ENCODE measurements at places on chromosomes 13 and 19. TPM values are rescaled to one million over a fixed set of nuclear protein-coding genes. Genes with fewer than 3 reads are reported as not detected.

The ZSCAN4 gene
- not detected for polyA plus RNA-seq

- DNase-seq, result no peak
Observed at GRCh38 chr19:3123088-3123721, 12.6 kb upstream of the GNA15 start.

DNA sequence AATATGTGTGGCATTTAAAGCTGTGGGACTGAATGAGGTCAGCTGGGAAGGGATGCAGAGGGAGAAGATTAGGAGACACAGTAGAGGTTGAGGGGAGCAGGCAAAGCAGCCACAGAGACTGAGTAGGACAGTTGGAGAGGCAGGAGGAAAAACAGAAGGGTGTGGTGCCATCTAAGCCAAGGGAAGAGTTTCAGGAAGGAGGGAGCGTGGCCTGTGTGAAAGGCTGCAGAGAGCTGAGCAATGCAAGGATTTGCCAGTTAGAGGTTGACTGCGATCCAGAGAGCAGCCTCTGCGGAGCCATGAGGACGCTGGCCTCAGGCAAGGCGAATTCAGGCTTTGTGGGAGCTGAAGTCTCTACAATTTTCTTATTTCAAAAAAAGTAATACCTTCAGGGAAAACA lies 28.9 kb downstream of the SOX21 start:
- no peak for DNase-seq

- no peak for DNase-seq
Observed at GRCh38 chr19:47111006-47111621, 2.5 kb downstream of the ZC3H4 start.

The SIGLEC5 gene
- polyA plus RNA-seq, result 0.44 TPM

The IGFL3 gene
- polyA plus RNA-seq, result not detected

The ZNF560 gene
- not detected for polyA plus RNA-seq

The ATCAY gene
- polyA plus RNA-seq, result 140 TPM

The LPAR6 gene
- 1.0 TPM for polyA plus RNA-seq

DNA sequence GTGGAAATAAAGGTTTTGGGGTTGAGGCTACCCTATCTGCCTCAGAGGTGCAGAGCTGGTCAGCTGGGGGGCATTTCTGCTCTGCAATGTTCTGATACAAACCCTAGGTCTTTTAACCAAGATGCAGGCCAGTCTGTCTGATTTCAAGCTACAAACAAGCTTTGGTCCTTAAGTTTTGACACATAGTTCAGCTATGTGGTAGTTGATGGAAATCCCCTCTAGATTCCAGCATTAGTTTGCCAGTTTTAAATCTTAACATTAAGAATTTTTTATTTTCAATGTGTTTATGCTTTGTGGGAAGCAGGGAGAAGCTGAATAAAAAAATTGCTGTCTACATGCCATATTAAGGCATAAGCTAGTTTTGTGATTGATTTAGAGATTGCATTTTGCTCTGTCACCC lies 225.7 kb downstream of the LMO7 start:
- no peak for DNase-seq

The TRAPPC6A gene
- polyA plus RNA-seq, result 69.4 TPM

The KCNN1 gene
- 25.3 TPM for polyA plus RNA-seq

GRCh38 chr13:49466292-49466838 lies 22.3 kb downstream of the SETDB2 start:
- no peak for DNase-seq

The PSPN gene
- polyA plus RNA-seq, result 5.9 TPM

The CERS4 gene
- 195 TPM for polyA plus RNA-seq

The ZNF628 gene
- polyA plus RNA-seq, result 6.5 TPM

The ZNF575 gene
- 4.1 TPM for polyA plus RNA-seq

The PCDH17 gene
- polyA plus RNA-seq, result 2.2 TPM

DNA sequence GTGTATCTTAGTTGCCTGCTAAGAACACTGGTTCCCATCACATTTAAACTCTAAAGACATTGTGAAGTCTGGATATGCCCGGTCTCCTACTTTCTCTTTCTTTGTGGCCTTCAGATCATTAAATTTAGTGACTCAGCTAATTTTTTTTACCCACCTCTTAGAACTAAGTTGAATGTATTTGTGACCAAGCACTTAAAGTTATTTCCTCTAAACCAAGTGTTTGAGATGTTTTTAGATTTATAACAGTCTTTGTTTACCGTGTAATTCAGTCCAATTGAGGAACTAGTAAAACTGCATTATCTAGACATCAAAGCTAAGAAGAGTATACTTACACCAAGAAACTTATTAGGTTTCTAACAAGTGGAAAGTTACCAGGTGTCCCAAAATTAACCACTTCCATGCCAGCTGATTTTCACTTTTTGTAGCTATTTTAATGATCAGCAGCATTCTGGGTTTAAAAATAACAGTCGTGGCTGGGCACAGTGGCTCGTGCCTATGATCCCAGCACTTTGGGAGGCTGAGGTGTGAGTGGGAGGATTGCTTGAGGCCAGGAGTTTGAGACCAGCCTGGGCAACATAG lies 53.1 kb downstream of the ARHGAP35 start:
- no peak for DNase-seq

- DNase-seq, result peak; percentile 32
Observed at GRCh38 chr13:57799624-57800023, 168.1 kb downstream of the PCDH17 start.

- no peak for DNase-seq
Observed at GRCh38 chr19:48284896-48285295, 15.0 kb downstream of the ZNF114 start.

The TNNT1 gene
- polyA plus RNA-seq, result 5.7 TPM

- DNase-seq, result no peak
Observed at GRCh38 chr19:30676990-30677679, 305.0 kb downstream of the ZNF536 start.

DNA sequence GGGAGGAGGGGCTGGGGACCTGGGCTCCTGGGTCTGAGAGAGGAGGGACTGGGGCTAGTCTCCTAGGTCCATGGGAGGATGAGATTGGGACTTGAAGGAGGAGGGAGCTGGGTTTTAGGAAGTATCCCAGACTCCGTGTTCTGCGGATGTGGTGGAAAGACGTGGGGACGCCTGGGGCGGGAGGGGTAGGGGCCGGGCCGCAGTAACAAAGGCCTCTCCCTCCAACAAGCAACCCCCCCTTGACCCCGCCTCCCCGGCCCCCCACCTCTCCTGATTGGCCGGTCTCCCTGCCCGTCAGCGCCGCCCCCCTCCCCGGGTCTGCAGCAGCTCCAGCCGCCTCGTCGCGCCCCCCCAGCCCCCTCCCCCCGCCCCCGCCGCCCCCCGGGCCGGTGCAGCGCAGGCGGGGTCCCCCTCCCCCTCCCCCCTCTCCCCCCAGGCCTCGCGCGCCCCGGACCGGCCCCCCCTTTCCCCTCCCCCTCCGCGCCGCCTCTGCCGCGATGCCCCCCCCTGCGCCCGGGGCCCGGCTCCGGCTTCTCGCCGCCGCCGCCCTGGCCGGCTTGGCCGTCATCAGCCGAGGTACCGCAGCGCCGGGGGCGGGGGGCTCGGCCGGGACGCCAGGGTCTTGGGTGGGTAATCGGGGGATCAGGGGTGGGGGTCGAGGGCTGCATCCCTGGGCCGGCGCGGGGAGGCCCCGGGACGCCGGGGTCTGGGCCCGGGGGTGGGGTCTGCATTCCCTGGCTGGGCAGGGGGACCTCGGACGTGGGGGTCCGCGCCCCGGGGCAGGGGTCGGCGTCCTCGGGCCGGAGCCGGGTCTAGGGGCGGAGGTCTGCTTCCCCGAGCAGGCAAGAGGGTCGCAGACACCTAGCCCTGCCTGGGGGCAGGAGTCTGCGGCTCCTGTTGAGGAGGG lies at the start of gene IGLON5:
IGLON5 (plus strand) TSS at position 294 of the 907 bp plus-strand sequence; CDS start at position 498, 204 bp downstream.
- DNase-seq, result peak; percentile 89

The KLF16 gene
- polyA plus RNA-seq, result 22.6 TPM

The ZNF808 gene
- polyA plus RNA-seq, result 1.8 TPM

- no peak for DNase-seq
Observed at GRCh38 chr19:52786078-52786463, 520 bp downstream of the ZNF600 start.

The HCN2 gene
- polyA plus RNA-seq, result 69.0 TPM

DNA sequence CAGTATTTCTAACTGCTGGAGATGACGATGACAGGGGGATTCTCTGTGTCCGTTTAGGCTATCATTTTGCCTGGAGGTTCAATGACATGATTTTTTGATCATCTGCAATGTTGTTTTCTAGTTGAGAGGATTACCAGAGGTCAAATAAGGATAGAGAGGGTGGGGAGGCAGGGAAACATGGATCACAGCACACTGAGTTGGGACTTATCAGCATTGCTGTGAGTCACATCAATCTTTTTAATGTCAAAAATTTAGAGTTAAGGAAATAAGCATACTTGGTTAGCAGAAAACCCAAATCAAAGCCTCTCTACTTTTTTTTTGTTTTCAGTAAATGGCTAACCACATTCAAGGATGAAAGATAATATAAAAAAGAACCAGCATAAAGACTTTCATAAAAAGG lies 43.0 kb upstream of the CSNK1A1L start:
- DNase-seq, result no peak

DNA sequence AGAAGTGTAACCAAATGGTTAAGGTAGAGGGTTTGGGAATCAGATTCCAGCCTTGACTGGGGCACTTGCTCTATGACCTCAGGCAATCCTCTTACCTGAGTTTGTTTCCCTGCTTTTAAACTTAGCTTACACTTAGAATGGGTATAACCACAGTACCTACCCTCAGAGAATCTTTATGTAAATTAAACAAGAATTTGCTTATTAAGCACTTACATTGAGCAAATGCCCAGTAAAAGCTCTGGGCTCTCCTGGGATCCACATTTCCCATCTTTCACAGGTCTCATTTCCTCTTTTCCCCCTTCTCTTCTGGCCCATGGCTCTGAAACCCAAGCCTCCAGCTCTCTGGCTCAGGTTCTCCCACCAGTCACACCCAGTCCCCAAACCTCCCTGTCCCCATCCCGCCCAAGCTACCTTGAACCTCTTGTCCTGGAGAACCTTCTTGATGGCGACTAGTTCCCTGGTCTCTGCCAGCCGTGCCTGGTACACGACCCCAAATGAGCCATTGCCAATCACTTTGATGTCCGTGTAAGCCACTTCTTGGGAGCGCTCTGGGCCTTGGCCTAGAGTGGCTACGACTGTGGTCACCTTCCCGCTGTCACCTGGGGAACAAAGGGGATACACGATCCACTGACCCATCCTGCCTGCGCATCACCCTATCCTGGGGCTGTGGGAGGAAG lies 2.7 kb downstream of the GSK3A start:
- DNase-seq, result no peak

The KLK11 gene
- polyA plus RNA-seq, result 1.6 TPM

GRCh38 chr19:47013041-47013517 lies 6.6 kb upstream of the NPAS1 start:
- peak; percentile 81 for DNase-seq

The CD70 gene
- polyA plus RNA-seq, result not detected

The SERP2 gene
- 33.1 TPM for polyA plus RNA-seq
